ENCODE measurements at places on chromosomes 13 and 19. TPM values are rescaled to one million over a fixed set of nuclear protein-coding genes. Genes with fewer than 3 reads are reported as not detected.

CFAP97D2 gene
- total RNA-seq, result not detected

GFY gene
- total RNA-seq, result not detected

KLK4 gene
- 0.10 TPM for total RNA-seq

CHAMP1 gene
- total RNA-seq, result 7.7 TPM

EDNRB gene
- 42.5 TPM for total RNA-seq

MBD3L2 gene
- not detected for total RNA-seq

MAN2B1 gene
- 29.9 TPM for total RNA-seq

GRCh38 chr19:1650650-1651567 lies 1.5 kb downstream of the TCF3 start:
- DNase-seq, result no peak

DNA sequence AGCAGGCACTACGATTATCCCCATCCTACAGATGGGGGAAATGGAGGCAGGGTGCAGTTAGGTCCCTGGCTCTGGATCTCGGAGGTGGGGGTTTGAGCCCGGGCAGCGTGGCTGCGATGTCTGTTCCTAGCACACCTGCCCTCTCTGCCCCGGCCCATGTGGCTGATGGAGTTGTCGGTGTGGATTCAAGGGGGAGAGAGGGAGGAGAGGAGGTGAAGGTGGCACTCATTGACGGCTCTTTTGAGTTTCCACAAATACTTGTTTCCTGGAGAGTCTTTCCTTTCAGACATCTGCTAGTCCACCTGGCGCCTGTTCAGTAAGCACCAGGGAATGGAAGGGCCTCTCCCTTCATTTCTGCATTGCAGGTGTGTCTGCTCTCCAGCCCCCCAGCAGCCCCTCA lies 69.9 kb downstream of the ARHGEF18 start:
- no peak for DNase-seq

DNA sequence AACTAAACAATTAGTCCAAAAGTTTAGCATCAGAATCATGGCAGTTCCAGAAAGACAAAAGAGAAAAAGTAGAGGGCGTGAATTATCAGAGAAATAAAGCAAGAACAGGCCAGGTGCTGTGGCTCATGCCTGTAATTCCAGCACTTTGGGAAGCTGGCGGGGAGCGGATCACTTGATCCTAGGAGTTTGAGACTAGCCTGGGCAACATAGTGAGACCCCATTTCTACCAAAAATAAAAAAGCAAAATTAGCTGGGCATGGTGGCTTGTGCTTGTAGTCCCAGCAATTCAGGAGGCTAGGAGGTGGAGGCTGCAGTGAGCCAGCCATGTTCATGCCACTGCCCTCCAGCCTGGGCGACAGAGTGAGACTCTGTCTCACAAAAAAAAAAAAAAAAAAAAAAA lies 18.4 kb downstream of the ARL11 start:
- DNase-seq, result no peak

GRCh38 chr19:2332341-2333026 lies 4.0 kb downstream of the SPPL2B start:
- DNase-seq, result peak; percentile 76

DNA sequence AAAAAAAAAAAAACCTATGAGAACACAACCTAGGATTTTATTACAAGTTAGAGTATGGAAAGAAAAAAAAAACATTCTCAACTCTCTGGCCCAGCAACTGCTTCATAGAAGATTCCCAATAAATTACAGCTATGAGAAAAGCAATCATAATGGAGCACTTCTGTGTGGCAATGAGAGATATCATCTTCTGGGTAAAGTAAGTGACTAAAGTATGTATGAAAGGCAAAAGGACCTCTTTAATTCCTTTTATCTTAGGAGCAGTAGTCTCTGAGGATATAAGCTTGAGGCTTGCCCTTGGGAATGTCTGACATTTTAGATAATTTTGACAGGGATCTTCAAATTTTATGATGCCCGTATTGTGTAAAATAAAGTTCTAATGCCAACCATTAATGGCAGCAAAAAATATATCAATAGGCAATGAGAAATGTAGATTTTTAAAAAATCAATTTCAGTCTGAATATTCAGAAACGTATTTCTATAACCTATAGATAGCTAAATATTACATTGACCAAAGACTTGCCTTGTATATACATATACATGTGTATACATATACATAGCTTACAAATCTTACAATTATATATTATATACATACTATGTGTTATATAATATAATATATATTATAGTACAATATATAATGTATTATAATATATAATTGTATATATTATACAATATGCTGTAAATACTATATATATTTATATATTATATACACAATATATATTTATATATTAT lies 823.9 kb upstream of the SLITRK1 start:
- no peak for DNase-seq

DNA sequence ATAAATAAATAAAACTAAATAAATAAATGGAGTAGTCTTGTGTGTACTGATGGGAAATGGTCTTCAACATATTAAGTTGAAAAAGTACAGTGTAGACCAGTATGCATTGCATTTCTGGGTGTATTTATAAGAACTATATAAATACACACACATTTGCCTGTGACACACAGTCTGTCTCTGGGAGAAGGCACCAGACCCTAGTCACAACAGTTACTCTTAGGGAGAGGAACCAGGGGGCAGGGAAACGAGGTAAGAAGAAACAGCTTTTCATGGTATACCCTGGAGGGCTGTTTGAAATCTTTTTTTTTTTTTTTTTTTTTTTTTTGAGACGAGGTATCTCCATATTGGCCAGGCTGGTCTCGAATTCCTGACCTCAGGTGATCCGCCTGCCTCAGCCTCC lies 2.8 kb upstream of the S1PR2 start:
- DNase-seq, result no peak

DNA sequence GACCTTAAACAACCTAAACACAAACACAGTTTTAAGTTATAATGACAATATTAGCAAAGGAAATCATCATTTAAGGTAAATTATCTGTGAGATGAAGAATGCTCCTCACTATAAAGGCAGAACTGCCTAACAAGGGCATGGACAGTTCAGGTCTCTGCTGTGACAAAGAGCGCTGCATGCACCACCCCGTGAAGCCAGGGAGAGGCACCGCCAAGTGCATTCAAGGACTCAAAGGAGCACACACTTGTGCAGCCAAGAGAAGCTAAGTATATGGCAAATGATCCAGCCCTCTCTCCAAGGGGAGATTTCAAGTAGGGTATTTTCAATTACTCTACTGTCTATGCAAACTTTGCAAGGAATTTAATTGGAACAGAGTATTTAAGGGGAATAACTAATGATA lies 126.0 kb downstream of the RAP2A start:
- DNase-seq, result no peak

DNA sequence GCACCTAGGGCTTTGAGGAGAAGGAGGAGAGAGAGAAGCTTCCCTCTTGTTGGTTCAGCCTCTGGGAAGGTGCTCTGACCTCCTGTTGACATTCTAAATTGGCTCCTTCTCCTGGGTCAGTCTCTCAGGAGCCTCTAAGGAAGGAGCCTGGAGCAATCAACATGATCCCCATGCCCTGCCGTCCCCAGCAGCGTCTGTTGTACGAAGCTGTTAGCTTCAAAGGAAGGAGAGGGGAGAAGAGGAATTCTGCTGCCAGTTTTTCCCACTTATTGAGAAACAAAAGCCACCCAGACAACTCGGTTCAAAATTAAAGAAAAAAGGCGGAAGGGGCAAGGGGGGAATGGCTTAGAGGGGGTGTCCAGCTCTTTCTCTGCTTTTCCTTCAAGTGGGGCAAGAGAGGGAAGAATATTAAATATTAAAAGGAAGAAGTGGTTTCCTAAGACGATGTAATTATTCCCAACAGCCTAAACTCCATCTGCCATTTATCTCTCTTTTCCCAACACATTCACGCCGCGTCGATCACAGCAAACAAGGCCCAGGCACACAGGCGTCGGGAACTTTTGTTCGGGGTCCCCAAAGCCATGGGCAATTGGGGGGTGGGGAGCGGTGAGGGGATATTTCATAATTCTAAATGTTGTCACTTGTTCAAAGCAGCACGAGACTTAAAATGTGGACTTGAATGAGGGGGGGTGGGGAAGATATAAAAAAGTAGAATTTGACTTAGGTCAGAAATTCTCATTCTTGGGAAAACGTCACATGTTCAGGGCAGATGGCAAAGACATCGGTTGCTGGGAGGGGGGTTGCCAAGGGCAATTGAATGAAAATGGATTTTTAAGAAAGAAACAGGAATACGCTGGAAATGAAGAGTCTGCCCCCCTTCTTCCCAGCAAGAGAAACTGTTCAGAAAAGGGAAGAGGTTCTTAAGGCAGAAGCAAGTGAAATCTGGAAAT lies 116.8 kb upstream of the CACNA1A start:
- DNase-seq, result no peak

DNA sequence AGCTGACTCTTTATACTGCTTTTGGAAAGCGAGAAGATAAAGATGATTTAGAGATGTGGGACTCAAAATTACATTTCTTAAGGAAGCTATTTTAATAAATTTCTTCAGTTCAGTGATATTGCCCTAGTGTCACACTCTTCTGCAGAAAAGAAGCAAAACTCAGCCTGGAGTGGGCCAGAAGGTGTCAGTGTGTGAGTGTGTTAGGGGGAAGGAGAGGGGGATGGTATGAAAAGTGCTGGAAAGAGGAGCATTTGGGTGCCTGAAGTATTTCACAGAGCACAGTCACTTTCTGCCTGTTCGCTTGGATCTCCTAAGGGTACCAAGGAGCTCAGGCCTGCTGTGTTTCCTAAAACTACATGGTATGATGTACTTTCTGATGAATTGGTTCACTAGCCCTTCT lies 84.5 kb upstream of the FRY start:
- DNase-seq, result no peak

All from skin of body (tissue), 3 donors.